SK-N-SH treated with all-trans-retinoic acid at 6 μM for 48 hours (cell line): ENCODE measurements at places on chromosomes 1 and 21.

DNA sequence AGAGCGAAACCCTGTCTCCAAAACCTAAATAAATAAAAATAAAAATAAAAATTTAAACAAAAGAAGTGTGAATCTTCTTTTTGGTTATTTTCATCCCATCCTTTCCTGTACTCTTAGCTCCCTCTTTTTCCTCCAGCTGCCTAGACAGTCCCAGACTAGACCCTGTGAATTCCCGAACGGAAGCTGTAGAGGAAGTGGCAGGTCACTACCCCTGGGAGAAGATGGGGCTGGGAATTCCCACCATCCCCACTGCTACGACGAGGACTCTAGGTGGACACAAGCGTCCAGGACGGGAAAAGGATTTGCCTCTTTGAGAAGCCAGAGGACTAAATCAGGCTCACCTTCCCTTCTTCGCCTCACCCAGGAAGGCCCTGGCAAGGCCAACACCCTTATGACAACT lies 12.6 kb downstream of the RHBDL2 start:
- ATAC-seq: no peak

DNA sequence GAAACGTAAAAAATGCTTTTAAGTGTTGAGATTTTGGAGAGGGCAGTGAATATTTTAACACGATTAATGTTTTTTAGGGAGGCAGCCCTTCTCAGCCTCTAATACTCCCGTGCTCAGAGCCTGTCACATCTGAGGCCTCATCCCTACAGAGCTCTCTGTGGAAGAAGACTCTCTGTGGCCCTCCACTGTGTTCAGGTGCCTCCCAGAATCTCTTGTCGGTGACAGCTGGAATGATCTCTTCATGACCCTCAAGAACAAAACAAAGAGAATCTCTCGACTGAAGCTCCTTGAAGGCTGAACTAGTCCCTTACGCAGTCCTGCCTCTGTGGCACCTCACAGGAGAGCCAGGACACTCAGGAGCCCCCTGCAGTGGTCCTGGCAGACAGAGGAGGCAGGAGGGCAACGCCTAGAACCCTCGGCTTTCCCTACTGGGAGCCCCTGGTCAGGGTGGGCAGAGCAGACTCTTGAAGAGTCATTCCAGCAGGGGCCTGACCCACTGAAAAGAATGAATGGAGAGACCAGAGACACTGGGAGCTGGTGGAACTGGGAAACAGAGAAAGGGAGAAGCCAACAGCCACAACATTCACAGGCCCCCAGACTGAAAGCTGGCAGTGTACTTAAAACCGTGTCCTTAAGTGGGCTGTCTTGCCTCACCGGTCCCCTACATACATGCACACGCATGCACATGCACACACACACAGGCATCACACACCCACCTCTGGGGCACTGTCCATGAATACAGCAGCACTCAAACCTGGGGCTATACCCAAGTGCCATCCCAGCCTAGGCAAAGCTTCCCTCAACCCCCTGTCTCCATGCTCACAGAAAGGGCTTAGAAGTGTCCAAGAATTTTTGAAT lies 67.5 kb upstream of the ANGPTL1 start:
- ATAC-seq: peak; percentile 16; the same call in 1 of the 3 replicates

- ATAC-seq: no peak
Observed at GRCh38 chr1:91015794-91016550, 5.9 kb downstream of the ZNF644 start.

DNA sequence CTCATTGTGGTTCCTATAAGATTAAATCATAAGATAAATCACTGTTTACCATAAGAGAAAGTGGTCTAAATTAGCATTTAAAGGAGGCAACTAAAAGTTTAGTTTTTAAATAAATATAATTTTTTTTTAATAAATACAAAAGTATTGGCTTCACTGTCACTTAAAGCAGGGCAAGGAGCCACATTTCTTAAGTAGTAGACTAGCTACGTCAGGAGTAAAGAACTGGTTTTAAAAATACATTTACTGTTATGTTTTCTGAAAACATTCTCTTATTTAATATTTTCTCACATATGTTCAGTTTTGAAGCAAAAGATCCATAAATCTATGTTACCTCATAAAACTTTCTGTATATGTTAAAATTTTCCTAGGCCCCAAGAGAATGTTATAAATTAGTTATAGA lies 2.2 kb downstream of the ANGPTL1 start:
- no peak for ATAC-seq

- ATAC-seq: no peak
Observed at GRCh38 chr1:43366179-43366578, 1.6 kb downstream of the ELOVL1 start.

GRCh38 chr1:94821636-94822305 lies 1.6 kb downstream of the SLC44A3 start:
- no peak for ATAC-seq

DNA sequence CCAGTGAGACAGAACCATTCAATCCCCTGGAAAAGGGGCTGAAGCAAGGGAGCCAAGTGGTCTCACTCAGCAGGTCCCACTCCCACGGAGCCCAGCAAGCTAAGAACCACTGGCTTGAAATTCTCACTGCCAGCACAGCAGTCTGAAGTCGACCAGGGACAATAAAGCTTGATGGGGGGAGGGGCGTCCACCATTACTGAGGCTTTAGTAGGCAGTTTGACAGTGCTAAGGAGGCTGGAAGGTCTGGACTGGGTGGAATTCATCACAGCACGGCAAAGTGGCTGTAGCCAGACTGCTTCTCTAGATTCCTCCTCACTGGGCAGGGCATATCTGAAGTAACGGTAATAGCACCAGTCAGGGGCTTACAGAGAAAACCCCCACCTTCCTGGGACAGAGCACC lies 105.4 kb upstream of the GORAB start:
- ATAC-seq: no peak

DNA sequence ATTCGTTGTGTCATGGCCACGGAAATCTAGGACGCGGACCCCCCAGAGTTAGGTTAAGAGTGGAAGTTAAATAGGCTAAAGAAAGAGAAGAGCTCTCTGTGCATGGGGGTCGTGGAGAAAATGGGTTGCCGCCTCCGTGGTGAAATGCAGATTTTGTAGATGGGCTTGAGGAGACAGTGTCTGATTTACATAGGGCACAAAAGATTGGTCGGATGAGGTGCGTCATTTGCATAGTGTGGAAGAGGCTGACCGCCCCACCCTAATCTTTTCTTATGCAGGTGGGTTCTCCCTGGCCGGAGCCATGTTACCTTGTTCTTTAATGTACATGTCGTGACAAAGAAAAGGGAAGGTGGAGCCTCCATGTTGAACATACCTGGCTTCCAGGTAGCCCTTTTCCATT lies 14.3 kb upstream of the SLC5A9 start:
- ATAC-seq: no peak

- no peak for ATAC-seq
Observed at GRCh38 chr1:208162903-208163302, 81.3 kb downstream of the PLXNA2 start.

- ATAC-seq: peak; percentile 10
Observed at GRCh38 chr21:32413697-32414578, 1.4 kb downstream of the EVA1C start.

DNA sequence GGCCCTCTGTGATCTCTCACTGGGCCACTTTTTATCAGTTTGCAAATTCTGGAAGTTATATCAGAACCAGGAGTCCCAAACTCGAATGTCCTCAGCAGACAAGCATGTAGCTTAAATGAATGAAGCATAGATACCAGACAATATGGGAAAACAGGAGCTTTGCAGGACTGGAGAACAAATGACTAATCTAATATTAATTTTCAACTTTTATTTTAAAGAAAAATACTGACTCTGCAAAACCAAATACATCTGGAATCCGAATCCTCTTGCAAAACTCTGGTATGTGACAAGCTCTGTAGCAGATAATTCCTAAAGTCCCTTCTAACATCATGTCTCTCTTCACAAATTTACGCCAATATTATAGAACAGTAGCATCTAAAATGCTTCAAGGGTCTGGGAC lies 427.4 kb downstream of the TTLL7 start:
- no peak for ATAC-seq

DNA sequence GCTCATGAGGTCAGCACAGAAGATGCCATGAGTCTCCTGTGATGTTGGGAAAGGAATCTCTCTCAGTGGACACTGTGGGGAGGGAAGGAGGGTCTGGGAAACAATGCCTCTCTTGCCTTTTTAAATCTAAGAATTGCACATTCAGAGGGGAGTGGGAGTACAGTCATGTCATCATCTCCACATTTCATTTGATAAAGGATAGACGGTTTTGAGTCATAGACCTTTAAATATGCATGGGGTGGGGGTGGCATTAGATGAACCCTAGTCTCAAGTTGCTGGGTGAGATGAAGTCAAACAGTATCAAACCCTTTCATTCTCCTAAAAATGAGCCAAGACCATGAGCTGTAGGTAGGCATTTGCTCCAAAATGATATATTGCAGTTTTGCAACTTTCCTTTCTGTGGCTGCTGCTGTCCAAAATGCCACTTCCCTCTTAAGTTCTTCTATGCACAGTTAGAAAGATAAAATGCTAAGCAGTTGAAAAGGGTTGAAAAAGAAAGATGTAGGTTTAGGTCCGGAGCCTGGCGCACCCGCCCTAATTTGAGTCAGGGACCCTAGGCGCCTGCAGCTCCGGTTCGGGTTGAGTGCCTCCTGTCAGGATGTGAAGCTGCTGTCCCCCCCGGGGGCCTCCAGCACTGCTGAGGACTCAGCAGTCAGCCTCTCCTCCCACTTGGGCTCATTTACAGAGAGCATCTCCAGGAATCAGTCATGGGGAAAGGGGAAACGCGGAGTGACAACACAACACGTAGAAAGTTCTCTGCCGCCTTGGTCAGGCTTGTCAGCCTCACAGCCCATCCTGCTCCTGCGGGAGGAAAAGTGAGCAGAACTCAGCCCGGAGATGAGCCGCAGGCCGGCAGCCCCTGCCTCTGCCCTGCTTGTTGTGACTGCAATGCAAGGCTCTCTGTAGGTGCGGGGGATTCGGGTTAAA lies 479.3 kb upstream of the RUNX1 start:
- peak; percentile 83 for ATAC-seq

DNA sequence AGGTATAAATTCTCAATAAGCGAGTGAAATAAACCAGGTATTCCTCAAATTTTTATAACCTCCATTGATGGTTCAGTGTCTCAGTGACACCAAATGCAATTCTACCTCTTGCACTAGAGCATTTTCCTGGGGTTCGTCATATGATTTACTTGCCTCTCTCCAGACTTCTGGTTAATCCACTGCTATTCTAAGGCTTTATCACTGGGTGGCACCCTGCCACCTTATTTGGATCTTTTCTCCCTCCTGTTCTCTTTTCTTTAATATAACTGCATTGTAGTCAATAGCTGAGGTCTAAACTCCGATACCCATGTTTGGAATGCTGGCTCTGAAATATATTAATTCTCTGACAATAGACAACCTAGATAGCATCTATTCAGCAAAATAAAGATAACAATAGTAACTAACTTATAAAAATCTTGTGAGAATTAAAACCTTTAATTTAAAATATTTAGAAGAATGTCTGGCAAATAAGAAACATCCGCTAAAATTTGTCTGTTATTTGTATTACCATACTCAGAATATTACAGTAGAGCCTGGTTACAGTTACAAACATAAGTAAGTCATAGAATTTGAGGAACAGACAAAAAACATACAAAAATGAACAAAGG lies 436.4 kb downstream of the PLA2G4A start:
- peak; percentile 96 for ATAC-seq

- peak; percentile 63; the same call in 1 of the 3 replicates for ATAC-seq
Observed at GRCh38 chr1:190067592-190067991, 410.1 kb downstream of the BRINP3 start.

- ATAC-seq: peak; percentile 36; the same call in 1 of the 3 replicates
Observed at GRCh38 chr21:31530897-31531705, 128.4 kb upstream of the SOD1 start.

DNA sequence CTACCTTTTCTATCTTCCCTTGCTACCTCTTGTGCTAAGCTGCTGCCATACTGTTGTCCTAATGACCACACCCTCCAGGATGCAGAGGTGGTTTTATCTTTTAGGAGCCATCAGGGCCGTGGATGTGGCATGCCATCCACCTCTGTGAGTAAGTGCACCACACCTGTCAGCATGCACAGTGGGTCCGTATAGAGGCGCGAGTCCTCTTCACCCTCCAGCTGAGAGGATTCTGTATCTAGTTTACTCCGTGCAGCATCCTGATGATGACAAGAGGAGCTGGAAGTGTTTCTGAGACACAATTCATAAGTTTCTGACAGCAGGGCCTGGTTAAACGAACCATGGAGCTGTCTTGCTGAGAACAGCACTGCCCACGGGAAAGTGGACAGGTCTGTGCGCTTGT lies 11.2 kb downstream of the FAM3B start:
- ATAC-seq: no peak

DNA sequence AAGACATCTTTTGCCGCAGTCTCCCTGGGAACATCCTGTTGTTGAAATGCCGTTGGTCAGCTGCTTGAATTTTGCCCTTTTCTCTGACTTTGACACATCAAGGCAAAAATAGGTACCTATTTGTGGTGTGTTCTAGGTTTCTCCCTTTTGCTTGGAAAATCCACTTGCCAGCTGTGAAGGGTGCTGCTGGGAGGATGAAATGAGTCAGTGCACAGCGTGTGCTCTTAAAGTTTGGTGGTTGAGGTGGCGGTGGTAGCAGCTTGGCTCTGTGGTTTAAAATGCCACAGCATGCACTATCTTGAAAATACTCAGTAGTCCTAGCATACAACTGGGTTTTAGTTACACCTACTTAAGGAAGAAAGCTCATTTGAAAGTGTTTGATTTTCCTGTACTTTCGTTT lies 183.8 kb downstream of the DHRS3 start:
- peak; percentile 63 for ATAC-seq

- peak; percentile 16; the same call in 1 of the 3 replicates for ATAC-seq
Observed at GRCh38 chr1:229664133-229664689, 38.2 kb downstream of the URB2 start.

DNA sequence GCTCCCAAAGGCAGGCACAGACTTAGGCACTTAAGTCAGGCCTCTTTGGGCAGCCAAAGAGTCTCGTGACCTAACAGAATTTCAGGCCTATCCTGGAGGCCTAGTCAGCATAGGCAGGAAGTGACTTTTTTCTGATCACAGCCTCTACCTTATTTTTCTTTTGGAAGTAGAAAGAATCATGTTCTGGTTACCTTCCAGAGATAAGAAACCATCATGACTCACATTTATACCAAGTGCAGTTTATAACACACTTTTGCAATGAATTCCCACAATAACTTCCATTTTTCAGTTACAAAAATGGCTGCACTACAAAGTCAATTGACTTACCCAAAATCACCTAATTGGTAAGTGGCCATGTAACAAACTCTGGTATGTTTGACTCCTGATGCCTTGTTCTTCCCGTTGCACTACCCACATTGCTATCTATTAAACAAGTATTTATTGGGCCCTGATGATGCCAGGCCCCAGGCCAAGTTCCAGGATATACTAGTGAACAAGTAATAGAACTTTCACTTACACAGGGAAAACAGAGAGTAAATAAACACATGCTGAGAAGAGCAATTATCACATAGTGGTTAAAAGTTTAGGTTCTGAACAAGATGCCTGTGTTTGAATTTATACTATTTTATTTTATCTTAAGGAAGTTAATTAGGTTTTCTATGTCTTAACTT lies 74.3 kb downstream of the SH3GLB1 start:
- ATAC-seq: no peak

DNA sequence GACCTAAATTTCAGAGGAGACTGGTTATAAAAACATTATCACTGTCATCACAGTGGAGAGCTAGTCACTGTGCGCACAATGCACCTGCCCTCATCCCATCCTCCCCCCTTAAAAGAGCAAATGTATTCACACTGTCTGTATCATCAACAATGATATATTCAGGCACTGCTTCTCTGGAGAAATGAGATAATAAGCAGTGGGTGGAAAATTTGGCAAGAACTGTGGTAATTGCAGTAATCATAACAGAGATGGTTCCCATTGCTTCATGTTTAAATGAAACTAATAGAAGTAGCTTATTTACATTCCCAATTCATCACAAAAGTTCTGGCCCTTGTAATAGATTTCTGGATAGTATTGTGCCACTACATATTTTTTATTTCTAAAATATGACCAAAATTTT lies 867.4 kb upstream of the ADGRL2 start:
- no peak for ATAC-seq

- no peak for ATAC-seq
Observed at GRCh38 chr1:233606813-233607212, 7.1 kb upstream of the KCNK1 start.
